Ascending aorta (tissue), 2 donors: ENCODE measurements at places on chromosomes 16 and 17. TPM values are rescaled to one million over a fixed set of nuclear protein-coding genes. Genes with fewer than 3 reads are reported as not detected.
A peak's percentile ranks its signal among the peaks of the same experiment; 100 is the strongest.

- no peaks in the 10 kb centered on the region for H3K36me3 ChIP-seq
- no peak overlapping the region for H3K4me3 ChIP-seq
Observed at GRCh38 chr17:76174037-76174436, 33.0 kb upstream of the FOXJ1 start.

GRCh38 chr16:56331915-56332314 is 93.4 kb downstream of the AMFR start:
- no peak overlapping the region for H3K4me3 ChIP-seq
- no peak for DNase-seq
- no peaks in the 10 kb centered on the region for H3K36me3 ChIP-seq
- no peaks in the 10 kb centered on the region for H3K27me3 ChIP-seq
- no peaks in the 10 kb centered on the region for H3K4me1 ChIP-seq
- no peak overlapping the region for H3K27ac ChIP-seq

The NPIPA7 gene
- not detected for total RNA-seq

GRCh38 chr16:813204-813915 is 12.8 kb upstream of the GNG13 start:
- peaks cover 1% of the 10 kb centered on the region for H3K4me1 ChIP-seq
- H3K36me3 ChIP-seq = no peaks in the 10 kb centered on the region
- no peak for DNase-seq
- H3K27ac ChIP-seq = no peak overlapping the region
- peak overlapping the region; percentile 26 for H3K4me3 ChIP-seq

DNA sequence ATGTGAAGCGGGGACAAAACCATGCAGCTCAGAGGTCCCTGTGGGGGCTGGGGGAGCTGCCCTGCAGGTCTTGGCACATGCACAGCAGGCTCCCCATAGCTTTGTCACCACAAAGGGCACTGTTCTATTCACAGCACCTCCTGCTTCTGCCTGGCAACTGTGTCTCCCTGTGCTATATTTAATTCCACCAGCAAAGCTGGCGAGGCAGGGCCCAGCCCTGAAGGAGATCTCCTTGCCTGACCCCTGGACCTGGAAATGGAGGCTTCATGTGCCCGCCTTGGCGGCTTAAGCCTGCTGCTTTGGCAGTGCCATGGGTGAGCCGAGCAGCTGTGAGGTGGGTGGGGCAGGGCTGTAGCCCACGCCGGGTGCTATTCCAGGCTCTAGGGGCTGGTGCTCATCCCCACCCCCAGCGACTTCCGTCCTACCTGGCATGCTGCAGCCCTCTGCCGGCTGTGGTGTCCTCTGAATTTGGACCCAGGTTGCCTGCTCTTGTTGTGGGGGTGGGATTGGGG is 6.8 kb downstream of the LDHD start:
- H3K27ac ChIP-seq = peak overlapping the region; percentile 82
- no peaks in the 10 kb centered on the region for H3K27me3 ChIP-seq
- no peak for DNase-seq
- peaks cover 3% of the 10 kb centered on the region for H3K36me3 ChIP-seq

The SLC6A2 gene
- not detected for total RNA-seq

DNA sequence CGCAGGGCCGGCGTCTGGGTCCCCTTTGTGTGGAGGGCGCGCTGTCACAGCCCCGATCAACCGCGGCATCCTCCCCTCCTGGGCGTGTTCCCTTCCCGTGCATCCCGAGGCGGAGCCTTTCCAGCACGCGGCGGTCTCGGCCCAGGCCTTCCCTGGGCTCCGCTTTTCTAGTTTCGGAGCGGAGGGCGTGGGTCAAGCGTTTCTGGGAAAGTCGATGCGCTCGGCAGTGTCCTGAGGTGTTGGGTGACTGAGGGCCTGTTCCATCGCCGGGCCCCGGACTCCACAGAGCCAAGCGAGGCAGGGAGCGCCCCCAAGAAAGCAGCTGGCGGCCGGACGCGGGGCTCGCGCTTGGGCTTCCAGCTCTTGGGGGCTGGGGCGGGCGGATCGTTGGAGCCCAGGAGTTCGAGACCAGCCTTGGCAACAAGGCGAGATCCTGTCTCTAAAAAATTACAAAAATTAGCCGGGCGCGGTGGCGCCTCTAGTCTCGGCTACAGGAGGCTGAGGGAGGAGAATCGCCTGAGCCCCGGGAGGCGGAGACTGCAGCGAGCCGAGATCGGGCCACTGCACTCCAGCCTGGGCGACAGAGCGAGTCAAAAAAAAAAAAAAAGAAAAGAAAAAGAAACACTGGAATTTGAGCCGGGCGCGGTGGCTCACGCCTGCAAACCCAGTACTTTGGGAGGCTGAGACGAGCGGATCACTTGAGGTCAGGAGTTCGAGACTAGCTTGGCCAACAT is 806 bp downstream of the IFT140 start:
- H3K4me3 ChIP-seq = peak overlapping the region; percentile 83
- peaks cover 1% of the 10 kb centered on the region for H3K36me3 ChIP-seq
- H3K27me3 ChIP-seq = no peaks in the 10 kb centered on the region
- H3K27ac ChIP-seq = peak overlapping the region; percentile 73
- H3K4me1 ChIP-seq = peaks cover 28% of the 10 kb centered on the region
- no peak for DNase-seq

GRCh38 chr17:73814075-73814474 is 169.8 kb upstream of the SDK2 start:
- no peak overlapping the region for H3K4me3 ChIP-seq
- peak; percentile 1 for DNase-seq
- H3K36me3 ChIP-seq = no peaks in the 10 kb centered on the region
- H3K4me1 ChIP-seq = no peaks in the 10 kb centered on the region
- no peaks in the 10 kb centered on the region for H3K27me3 ChIP-seq
- H3K27ac ChIP-seq = no peak overlapping the region

DNA sequence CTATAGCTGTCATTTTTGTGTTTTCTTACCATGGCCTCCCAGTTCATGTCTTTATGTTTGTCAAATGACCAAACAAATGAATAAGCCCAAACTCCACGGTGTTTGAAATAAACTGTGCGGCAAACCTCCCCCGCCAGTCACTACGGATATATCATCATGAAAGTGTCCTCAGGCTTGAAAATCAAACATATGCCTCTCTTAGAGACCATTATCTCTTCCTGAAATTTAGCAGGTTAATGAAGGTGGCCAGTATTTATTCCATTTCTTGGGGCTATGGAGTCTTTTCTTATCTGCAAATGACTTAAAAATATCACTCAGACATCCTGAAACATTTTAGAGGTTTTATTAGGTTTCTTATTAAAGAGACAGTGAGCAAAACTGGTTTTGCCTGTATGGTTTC is 610.3 kb upstream of the CDH5 start:
- no peak overlapping the region for H3K27ac ChIP-seq
- no peaks in the 10 kb centered on the region for H3K36me3 ChIP-seq
- no peak for DNase-seq
- H3K27me3 ChIP-seq = no peaks in the 10 kb centered on the region
- no peak overlapping the region for H3K4me3 ChIP-seq

The DYNLRB2 gene
- total RNA-seq = not detected

GRCh38 chr17:13544292-13544691 is 57.4 kb downstream of the HS3ST3A1 start:
- H3K36me3 ChIP-seq = no peaks in the 10 kb centered on the region
- no peaks in the 10 kb centered on the region for H3K27me3 ChIP-seq
- no peak for DNase-seq
- H3K27ac ChIP-seq = no peak overlapping the region
- H3K4me3 ChIP-seq = no peak overlapping the region
- H3K4me1 ChIP-seq = no peaks in the 10 kb centered on the region

GRCh38 chr16:72854267-72854959 is 193.5 kb downstream of the ZFHX3 start:
- no peaks in the 10 kb centered on the region for H3K27me3 ChIP-seq
- peaks cover 63% of the 10 kb centered on the region for H3K4me1 ChIP-seq
- H3K27ac ChIP-seq = peak overlapping the region; percentile 98
- no peak overlapping the region for H3K4me3 ChIP-seq
- H3K36me3 ChIP-seq = no peaks in the 10 kb centered on the region

- no peaks in the 10 kb centered on the region for H3K27me3 ChIP-seq
- peak; percentile 77 for DNase-seq
- peak overlapping the region; percentile 94 for H3K4me3 ChIP-seq
Observed at GRCh38 chr17:42673885-42674754, 2.7 kb downstream of the PLEKHH3 start.

DNA sequence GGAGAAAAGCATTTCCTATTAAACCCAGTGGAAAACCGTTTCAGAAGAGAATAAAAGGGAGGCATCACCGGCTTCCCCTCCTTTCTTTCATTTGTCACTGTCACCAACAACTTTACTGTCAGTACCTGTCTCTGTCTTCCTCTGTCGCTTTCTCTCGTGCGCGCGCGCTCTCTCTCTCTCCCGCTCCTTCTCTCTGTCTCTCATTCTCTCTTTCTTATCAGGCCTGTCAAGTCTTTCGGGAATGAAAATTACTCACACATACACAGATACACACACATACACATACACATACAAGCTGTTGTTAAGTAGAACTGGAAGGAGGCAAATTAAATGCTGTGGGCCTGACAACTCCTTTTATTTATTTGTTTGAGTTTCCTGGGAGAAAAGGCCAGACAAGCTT is 17.6 kb downstream of the MYOCD start:
- H3K27me3 ChIP-seq = no peaks in the 10 kb centered on the region
- H3K36me3 ChIP-seq = no peaks in the 10 kb centered on the region

- H3K4me1 ChIP-seq = peaks cover 6% of the 10 kb centered on the region
- peaks cover under 1% of the 10 kb centered on the region for H3K36me3 ChIP-seq
- no peaks in the 10 kb centered on the region for H3K27me3 ChIP-seq
- no peak for DNase-seq
- peak overlapping the region; percentile 92 for H3K27ac ChIP-seq
Observed at GRCh38 chr17:7916808-7917207, 719 bp upstream of the RNF227 start.

The CD19 gene
- total RNA-seq = not detected

The SCNN1G gene
- not detected for total RNA-seq
